ENCODE measurements at places on chromosomes 1 and 21.

- no peak for DNase-seq
These were observed 311.8 kb upstream of the B3GALT2 start for GRCh38 chr1:193498088-193498655.

GRCh38 chr1:156760092-156760795, 7.1 kb upstream of the PRCC start:
- DNase-seq: no peak

- peak; percentile 3 for DNase-seq
These were observed at the start of gene PTGFRN for GRCh38 chr1:116909512-116910378. Gene PTGFRN (plus strand): TSS chr1:116909916. CDS start chr1:116910204, 288 bp downstream.

DNA sequence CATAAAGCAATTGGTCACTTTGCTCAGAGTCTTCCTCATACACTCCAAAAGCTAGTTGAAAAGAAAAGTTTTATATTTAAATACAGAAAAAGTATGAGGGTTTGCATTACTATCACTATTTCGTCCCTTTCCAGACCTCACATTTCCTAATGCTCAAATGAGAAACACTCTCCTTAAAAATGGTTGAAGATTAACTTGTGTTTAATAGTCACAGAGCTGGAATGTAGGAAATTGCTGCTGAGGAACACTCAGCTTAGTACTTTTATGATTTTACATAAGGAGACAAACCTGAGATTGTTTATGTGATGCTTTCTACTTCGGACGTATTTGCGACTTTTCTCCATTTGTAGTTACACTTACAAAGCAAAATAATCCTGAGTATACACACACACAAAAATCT, 39.8 kb downstream of the MYSM1 start:
- DNase-seq: no peak

DNA sequence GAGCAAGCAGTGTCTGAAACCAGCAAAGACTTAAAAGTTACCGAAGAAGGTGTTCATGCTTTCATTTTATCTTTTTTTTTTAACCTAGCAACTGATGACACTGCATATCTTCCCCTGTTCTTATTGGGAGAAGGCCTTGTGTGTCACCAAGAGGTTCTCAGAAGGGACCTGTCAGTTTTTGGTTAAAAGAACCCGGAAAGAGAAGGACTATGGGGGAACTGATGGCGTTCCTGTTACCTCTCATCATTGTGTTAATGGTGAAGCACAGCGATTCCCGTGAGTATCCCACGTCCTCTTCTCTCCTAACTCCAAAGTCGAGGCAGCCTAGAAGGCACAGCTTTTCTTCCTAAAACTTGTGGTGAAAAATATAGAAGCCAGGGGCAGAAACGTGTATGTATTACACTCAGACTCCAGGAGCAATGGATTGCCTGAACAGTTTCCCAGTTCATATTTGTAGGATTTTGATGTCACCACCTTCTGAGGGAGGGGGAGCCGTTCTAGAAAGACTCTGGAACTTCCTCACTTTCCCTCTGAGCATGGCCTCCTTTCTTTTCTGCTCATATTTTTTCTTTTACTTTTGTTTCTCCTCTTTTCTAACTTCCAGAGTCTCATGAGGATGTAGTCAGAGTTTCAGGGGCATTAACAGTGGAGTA, at the start of gene MR1:
MR1 (plus strand) TSS at position 185 of the 653 bp plus-strand sequence; CDS start at position 210, 25 bp downstream.
- DNase-seq: no peak

GRCh38 chr1:54989968-54990810, 8.5 kb upstream of the BSND start:
- no peak for DNase-seq

- DNase-seq: no peak
These were observed 749 bp downstream of the AKIRIN1 start for GRCh38 chr1:38991638-38992411.

- no peak for DNase-seq
These were observed 97.3 kb downstream of the SPSB1 start for GRCh38 chr1:9389968-9390367.

DNA sequence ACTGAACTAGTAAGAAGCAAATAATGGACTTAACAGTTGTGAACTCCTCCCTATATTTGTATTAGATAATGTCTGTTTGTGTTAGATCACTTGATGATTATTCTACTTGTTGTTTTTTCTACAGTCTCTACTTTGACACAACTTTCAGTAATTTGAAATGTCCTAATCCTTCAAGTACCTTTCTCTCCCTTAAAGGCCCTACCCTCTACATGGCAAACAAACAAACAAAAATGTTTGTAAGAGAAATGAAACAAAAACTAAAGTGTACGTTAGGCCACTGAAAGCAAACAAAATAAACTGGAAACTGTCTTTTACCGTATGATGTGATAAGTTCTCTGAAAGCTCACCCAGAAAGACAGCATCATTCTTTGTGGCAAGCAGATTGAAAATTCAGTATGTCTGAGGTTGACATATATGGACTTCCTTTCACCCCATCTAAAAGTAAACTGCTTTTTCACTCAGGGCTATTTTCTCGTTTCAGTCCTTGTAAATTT, 255.9 kb upstream of the SNX7 start:
- DNase-seq: no peak

DNA sequence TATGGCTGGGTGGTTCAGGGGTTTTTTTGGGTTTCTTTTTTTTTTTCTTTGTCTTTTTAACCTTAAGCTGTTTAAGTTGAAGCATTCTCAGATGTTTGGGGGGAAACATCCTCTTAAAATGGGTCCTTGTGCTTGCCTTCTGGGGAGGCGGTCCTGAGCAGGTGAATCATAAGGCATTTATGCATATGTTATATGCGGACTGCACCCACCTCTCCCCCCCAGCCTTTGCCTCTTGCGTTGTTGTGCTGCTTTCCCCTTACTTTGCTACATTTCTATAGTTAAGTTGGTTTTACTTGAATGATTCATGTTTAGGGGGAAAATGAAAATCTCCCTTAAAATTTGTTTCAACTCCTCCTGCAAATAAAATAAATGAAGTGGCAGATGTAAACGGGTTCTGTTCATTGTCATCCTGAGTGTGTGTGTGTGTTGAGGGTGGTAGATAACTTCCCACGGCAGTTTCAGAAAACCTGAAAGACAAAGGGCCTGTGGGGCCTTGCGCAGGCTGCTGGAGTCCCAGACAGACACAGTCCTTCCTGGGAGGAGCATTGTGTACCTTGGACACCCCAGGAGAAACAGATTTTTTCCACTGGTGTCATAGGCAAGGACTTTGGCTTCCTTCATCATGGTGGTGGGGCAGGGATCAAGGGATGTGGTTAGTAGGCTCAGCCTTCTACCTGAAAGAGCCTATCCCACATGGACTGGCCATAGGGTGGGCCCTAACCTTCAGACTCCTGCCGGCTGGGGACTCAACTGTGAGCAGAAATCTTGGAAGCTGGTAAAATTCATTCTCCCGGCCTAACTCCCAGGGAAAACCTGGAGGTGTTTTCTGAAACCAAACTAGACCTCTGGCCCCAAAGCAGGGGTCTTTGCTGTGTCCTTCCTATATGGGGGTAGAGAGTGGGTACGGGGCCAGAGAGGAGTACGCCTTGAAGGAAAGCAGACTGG, 926 bp upstream of the SH3D21 start:
- no peak for DNase-seq

- DNase-seq: no peak
These were observed 14.5 kb upstream of the ERRFI1 start for GRCh38 chr1:8040586-8040985.

DNA sequence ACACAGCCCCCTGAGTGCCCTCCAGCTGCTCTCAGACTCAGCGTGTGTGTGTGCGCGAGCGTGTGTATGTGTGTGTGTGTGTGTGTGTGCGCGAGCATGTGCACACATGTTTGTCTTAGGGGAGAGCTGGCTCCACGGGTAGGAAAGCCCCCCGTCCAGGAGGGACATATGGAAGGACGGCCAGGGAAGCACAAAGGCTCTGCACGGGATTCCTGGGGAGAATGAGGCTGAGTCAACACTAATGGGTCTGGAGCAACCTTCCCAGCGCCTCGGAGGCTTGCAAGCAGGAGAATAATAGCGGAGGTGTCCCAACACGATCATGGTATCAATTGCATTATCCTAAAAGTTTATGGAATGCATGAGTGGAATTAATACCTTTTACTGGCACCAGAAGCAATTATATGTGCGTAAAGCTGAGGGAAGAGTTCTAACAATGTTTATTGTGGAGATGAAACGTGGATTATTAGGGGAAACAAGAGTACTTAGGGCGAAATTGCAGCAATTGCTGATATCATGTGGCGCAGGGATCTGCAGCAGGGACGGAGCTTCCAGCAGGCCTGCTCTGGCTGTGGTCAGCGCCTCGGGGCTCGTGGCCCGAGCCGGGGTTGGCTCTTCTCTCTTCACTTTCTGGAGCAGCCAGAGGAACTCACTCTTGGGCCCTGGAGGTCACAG, 40.3 kb upstream of the CCDC27 start:
- no peak for DNase-seq

DNA sequence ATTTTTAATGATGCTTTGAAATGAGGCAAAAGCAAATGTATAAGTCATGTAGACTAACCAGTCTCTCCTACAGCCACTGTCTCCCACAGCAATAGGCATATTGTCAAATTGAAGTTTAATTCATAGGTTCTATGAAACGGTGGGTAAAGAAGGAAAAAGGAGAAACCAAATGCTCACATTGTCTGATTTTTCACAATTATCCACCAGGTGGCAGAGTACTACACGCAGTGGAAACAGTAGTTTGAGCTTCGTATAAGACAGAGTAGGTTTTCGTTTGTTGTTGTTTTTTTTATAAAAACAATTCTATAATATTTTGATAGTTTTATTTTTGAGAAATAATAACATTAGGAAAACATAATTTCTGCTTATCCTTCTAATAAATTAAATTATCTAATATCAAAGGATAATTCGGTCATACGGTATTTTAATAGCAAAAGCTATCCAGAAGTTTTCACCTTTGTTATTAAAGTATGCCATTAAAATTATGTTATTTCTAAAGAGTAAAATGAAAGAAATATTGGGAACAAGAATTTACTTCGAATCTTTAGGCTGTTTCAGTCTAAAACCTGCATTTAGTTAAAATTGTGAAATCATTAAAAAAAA, 39.1 kb downstream of the TYW3 start:
- DNase-seq: no peak

DNA sequence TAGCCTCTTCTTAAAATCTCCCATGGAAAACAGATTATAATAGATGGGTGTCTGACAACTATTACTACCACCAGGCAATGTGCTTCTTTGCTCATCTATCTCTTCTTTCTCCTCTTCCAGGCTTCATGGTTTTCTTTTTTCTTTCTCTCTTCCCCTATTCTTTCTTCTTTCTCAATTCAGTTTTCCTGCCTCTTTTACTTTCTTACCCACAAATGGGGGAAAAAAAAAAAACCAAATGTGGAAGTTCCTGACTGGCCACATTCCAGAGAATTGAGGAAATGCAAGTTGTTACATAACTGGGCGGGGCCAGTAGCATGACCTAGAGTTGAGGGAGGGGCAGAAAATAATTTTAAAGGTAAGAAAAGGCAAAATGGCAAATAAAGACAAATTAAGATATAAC, 10.9 kb upstream of the SMG7 start:
- no peak for DNase-seq

- no peak for DNase-seq
These were observed 29.0 kb upstream of the LGALS8 start for GRCh38 chr1:236494586-236495466.

GRCh38 chr1:206672844-206673758, 11.6 kb upstream of the MAPKAPK2 start:
- no peak for DNase-seq

DNA sequence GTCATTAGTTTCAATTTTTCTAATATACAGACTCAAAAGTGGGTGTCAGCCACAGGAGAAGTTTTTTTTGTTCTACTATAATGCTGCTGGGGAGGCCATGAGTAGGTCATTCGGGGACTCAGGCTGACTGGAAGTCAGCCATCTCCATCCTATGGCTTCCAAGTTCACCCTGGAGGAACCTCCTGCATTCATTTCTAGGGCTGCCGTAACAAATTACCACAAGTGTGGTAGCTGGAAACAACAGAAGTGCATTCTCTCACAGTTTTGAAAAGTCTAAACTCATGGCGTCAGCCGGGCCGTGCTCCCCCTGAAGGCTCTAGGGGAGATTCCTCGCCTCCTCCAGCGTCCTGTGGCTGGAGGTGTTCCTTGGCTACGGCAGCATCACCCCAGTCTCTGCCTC, 17.7 kb downstream of the AGT start:
- DNase-seq: no peak

DNA sequence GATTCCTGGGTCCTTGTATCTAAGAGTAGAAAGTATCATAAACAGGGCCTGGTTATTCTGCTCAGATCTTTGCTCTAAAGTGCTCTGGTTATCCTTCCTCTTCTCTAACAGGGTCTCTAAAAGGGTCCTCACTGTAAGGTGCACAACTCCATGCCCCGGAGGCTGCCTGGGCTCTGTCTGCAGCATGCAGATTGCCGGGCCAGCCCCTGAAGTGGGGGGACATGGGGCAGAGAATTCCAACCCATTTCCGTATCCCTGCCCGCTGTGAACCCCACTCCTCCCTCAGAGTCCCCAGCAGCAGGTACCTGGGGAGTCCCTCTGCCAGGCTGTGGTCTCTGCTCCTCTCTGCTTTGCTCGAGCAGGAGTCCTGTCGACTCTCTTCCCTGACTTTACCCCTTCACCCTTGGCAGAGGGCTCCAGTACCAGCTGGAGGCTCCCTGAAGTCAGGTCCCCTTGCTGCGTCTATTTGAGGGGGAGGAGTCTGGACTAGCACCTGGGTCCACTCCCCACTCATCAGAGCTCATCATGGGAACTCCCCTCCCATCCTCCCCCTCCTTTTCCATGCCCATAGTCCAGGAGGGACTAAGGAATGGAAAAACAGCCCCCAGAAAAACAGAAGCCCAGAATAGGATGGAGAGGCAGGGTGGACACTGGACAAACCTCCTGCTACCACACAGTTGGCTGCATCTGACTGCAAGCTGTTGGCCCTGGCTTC, 12.1 kb downstream of the BLACAT1 start:
- no peak for DNase-seq

DNA sequence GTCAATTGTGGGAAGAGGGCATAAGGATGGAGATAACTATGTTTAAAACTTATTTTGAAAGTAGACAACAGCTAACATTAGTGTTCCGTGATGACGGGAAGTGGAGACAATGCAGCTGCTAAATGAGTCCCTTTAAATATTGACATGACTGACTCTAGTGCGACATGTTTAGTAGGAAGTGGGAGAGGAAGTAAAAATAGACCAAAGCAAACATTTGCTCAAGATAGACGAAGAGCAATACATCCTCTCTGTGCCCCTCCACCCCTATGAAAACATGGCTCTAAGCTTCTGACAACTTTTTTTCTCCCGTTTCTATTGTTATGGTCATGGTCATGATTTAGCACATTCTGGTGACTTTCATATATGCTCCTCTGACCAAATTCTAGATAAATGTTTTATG, 60.0 kb upstream of the HMCN1 start:
- DNase-seq: no peak

DNA sequence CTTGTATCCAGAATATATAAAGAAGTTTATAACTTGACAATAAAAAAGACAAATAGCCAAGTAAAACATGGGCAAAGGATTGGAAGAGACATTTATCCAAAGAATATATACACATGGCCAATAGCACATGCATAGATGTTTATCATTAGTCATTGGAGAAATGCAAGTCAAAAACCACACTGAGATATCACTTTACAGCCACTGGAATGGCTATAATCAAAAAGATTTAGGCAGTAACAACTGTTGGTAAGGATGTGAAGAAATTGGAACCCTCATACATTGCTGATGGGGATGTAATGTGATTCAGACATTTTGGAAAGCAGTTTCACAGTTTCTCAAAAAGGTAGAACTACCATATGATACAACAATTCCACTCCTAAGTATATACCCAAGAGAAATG, 51.1 kb downstream of the SLC44A5 start:
- DNase-seq: no peak

- DNase-seq: no peak
These were observed 56.5 kb upstream of the BCAR3 start for GRCh38 chr1:93738075-93738622.

Measured in stimulated activated CD8-positive, alpha-beta memory T cell treated with anti-CD3 and anti-CD28 coated beads, Interleukin-15, amount 100 ng/mL, for 24 hours (primary cell).